ENCODE measurements at places on chromosomes 5 and 9.

DNA sequence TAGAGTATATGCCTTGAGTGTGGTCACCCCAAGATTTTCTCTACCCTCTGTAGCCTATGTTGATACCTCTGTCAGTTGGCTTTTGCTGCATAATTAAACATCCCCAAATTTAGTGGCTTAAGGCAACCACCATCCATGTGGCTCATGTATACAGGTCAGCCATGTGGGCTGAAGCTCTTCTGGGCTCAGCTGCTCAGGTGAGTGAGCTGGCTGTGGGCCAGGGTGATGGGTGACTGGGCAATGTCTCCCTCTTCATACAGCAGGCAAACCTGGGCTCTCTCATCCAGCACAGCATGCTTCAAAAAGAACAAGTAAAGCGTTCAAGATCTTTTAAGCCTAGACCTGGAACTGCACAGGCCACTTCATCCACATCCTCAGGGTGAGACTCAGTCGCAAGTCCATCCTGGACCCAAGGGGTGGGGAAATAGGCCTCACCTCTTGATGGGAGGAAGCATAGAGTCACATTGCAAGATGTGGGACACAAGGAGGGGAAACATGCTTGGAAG lies 188.2 kb upstream of the TAS2R1 start:
- DNase-seq: no peak

DNA sequence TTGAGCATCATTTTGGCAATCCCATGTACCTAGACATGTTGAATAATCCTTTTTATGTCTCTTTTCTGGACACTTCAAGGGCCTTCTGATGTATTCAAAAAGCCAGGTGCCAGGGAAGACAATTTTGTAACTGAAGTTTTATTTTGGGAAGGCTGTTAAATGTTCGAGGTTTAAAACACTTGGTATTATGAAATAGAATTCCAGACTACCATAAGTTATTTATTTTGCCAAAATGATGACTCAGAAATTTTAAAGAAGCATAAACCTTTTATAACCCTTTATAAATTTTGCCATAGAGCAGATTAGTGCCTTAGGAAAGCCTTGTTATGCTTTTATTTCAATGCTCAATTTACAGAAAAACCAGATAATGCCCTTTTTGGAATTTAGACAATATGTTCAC lies 30.3 kb upstream of the UHRF2 start:
- no peak for DNase-seq

- peak; percentile 34 for DNase-seq
These were observed 266.4 kb upstream of the FBXL7 start for GRCh38 chr5:15233566-15233965.

GRCh38 chr5:78610163-78610583 lies 38.4 kb downstream of the LHFPL2 start:
- no peak for DNase-seq

GRCh38 chr5:179154991-179155955 lies 95.1 kb downstream of the ZNF354C start:
- peak; percentile 42 for DNase-seq

GRCh38 chr9:122126331-122127261 lies 33.0 kb downstream of the NDUFA8 start:
- no peak for DNase-seq

DNA sequence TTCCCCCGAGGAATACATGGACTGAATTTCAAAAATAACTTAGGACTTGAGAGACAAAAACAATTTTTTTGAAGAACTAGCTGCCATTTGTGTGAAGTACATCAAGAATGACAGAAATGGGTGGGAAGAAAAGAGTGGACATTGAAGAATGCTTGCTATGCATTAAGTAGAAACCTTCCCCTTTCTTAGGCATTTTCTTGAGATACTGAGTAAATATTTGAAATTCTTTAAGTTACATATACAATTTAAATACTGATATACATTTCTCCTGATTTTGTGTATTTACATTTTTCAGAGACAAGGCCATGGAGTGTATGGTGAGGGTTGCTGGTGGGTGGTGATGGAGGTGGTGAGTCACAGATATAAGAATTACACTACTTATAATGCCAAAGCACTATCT lies 319.3 kb upstream of the ADAMTSL1 start:
- no peak for DNase-seq

- DNase-seq: no peak
These were observed 22.7 kb upstream of the COL5A1 start for GRCh38 chr9:134618833-134619447.

GRCh38 chr5:159449925-159450324 lies 119.6 kb upstream of the IL12B start:
- no peak for DNase-seq

- DNase-seq: no peak
These were observed 2.7 kb downstream of the TNFAIP8 start for GRCh38 chr5:119358530-119358900.

GRCh38 chr5:142439207-142439860 lies 114.5 kb upstream of the SPRY4 start:
- DNase-seq: no peak

DNA sequence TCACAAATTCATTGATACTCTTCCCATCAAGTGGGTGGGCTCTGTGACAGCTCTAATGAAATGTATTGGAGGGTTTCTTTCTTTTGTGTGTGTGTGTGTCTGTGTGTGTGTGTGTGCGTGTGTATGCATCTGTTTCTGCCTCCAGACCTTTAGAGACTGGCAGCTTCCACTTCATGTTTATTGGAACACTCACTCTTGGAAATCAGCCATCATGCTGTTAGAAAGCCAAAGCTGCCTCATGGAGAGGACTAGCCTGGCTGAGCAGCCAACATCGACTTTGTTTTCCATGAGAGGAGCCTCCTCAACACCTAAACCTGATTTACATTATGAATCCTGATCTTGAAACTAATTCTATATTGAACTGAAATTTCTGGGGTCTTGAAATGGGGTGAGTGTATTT lies 128.5 kb upstream of the FAM174A start:
- peak; percentile 61 for DNase-seq

DNA sequence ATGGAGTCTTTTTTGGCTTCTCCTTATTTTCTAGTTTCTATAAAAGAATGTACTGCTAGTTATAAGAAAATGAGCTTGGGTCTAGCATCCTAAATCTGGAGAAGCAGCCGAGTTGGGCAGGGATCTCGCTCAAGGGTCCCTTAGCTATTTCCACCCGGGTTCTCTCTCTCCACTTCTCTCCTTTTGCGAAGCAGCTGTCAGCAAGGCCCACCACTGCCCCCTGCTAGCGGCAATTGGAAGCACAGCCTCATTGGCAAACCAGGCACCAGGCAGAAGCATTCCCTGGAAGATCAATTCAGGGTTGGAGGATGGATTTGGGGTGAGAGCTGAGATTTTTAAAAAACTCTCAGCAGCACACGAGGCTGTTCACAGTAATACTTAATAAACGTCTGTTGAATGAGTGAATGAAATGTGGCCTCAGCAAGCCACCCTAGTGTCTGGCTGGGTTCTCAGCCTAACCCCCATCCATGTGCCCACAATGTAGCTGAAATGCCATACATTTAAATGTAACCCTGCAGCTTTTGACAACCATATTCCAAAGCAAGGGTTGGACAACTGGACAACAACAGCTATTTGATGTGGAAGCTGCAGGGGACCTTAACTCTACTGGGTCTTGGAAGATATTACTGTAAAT lies 34.6 kb upstream of the TNIP1 start:
- peak; percentile 86 for DNase-seq

GRCh38 chr5:7714119-7714518 lies 136.8 kb downstream of the CFAP90 start:
- no peak for DNase-seq

GRCh38 chr5:83972236-83972635 lies 251.6 kb upstream of the HAPLN1 start:
- DNase-seq: no peak

DNA sequence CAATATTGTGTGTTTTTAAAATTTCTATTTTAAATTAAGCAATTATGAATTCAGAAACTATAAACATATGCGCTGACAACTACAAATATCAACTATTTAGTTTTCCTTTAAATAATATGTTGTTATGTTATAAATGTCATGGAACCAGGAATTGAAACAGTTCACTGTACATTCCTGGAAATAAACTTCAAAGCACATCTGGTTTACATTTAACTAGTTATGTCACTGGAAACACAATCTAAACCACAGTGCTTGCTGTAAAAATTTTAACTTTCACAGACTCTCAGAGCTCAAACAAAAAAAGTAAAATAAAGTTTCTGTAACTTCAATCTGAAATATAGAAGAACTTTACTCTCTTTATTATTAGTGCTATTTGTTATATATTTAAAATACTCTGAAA lies 179.2 kb downstream of the FBN2 start:
- peak; percentile 74 for DNase-seq

- DNase-seq: peak; percentile 73
These were observed 215.5 kb downstream of the MPDZ start for GRCh38 chr9:13063880-13064459.

DNA sequence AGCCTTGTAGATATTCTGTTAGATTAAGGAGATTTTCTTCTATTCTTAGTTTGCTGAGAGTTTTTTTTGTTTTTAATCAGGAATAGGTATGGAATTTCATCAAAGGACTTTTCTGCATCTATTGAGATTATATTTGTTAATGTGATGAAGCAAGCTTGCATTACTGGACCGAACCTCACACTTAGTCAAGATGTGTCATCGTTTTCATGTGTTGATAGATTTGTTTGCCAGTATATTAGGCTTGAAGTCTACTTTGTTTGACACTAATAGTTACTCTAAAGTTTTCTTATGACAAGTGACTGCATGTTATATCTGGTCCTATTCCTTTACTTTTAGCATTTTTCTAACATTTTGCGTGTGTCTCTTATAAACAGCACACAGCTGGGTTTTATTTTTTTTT lies 12.4 kb upstream of the HACD4 start:
- DNase-seq: no peak

DNA sequence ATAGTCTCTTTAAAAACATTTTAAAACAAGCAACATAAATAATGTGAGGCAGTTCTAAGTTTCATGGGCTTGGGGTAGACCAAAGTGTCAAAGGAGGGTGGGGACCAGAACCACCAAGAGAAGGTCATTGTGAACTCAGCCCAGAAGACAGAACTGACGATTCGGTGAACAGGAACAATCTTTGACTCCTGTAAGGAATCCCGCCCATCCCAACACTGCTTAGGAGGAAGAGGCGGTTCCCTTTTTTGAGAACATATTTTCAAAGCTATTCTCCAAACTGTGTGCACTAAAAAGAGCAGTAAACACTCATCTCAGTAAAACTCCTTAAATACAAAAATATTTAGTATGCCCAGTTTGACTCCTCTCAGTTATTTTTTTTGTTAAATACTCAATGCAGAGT lies 176.5 kb upstream of the TLE4 start:
- no peak for DNase-seq

DNA sequence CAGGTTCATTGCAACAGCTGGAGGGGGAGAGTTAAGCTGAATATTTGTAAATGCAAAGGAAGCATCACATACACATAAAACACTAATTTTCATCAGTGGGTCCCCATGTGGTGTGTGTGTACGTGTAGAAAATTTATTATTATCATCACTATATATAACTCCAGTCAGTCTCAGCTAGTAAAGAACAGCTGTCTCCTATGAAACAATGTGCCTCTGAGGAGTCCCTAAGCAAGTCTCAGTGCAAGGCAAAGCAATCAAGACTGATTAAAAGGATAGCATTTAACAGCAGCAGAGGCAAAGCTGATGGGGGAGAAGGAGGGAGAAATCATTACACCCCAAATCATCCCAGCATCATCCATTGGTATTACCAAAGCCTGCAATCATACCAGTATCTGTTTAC lies 104.2 kb upstream of the MARCHF11 start:
- no peak for DNase-seq

DNA sequence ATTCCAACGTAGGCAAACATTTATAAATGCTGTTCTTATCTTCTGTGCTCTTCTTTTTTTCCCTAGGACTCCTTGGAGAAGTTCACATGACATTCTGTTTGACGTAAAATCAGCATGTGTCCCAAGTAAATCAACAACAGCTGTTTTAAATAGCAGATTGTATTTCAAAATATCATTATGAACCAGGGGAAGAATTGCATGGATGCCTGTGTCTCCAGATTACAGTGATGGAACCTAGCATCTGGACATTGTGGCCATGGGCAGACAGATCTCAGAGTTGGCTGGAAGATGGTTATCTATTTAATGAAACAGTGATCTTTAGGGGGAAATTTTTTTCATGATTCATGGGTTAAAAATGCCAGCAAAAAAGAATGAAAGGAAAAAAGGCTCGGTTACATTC lies 222.0 kb downstream of the MAN2A1 start:
- peak; percentile 81 for DNase-seq

- no peak for DNase-seq
These were observed 145.9 kb downstream of the FANCC start for GRCh38 chr9:95171596-95171995.

- peak; percentile 73 for DNase-seq
These were observed 8.1 kb downstream of the FAM193B start for GRCh38 chr5:177546258-177546741.

DNA sequence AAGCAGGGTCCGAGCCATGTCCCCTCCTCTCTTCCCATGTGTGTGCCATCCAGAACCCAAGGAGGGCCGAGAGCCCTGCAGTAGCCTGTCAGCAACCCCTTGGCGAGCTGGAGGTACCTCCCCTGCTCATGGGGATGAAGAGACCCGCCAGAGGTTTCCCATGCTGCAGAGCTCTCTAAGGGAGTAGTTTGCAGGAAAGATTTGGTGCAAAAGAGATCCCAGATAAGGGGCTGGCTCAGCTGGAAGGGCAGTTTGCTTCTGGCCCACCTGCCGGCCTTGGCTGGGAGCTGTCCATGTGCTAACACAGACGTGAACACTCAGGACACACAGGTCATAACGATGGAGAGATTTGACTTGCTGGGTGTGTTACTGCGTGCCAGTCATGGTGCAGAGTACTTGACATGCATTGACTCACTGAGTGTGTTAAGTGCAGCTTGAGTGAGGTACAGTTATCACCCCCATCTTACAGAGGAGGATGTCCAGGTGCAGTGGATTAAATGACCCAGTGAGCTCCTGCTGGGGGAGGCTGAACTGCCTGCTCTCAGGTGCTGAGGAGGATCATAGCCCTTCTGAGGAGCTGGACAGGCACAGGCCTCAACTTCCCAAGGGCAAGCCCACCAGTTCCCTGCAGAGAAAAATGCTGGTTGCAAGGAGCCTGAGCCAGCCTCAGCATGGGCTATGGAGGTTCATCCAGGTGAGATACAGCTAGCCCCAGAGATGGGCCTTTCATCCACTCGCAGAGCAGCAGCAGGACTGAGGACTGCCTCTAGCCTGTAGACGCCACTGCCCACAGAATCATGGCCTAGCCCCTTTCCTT lies 6.3 kb upstream of the SLC25A48 start:
- DNase-seq: no peak

GRCh38 chr9:841371-842209 lies at the start of gene DMRT1:
TSS of gene DMRT1 (plus strand) at chr9:841697. CDS start at chr9:841839, 142 bp downstream.
- peak; percentile 40 for DNase-seq

GRCh38 chr5:96117771-96118651 lies 156.4 kb upstream of the ELL2 start:
- no peak for DNase-seq

- DNase-seq: no peak
These were observed 80.4 kb downstream of the GTF3C4 start for GRCh38 chr9:132750668-132751067.

GRCh38 chr5:85453026-85453349 lies 1068.3 kb upstream of the EDIL3 start:
- DNase-seq: no peak

GRCh38 chr5:176528761-176529115 lies 8.5 kb downstream of the RNF44 start:
- no peak for DNase-seq

Measured in tongue (tissue), 3 donors.